ENCODE measurements at places on chromosomes 12 and 14.

DNA sequence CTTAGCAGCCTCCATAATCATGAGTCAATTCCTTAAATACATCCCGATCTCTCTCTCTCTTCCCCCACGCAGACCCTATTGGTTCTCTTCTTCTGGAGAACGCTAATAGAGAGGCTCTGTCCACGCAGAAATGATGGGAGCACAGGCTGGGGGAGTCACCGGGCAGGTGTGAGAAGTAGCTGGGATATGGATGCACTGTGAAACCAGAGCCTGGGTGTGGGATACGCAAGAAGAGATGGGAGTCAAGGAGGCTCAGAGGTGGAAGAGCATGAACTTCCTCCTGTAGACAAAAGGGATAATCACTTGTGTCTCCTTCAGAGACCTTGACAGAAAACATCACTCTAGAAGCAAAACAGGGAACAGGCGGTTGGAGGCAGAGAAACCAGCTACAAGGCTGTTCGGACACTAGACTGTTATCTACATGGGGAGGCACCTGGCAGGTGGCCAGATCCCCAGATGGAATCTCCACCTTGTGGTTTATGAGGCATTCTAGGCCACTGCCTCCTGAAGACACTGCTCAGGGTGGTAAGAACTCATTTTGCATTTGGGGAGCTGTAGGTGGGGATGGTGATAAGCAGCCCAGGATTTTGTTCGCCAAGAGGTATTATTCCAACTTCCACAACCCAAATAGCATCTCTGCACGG is 7.2 kb upstream of the SELPLG start:
- no peak for DNase-seq

- no peak for DNase-seq
Measured at GRCh38 chr12:50257236-50258166, 25.8 kb downstream of the LIMA1 start.

- no peak for DNase-seq
Measured at GRCh38 chr14:64891839-64892375, 12.2 kb upstream of the SPTB start.

- DNase-seq = no peak
Measured at GRCh38 chr12:49344486-49345050, 2.1 kb upstream of the DNAJC22 start.

DNA sequence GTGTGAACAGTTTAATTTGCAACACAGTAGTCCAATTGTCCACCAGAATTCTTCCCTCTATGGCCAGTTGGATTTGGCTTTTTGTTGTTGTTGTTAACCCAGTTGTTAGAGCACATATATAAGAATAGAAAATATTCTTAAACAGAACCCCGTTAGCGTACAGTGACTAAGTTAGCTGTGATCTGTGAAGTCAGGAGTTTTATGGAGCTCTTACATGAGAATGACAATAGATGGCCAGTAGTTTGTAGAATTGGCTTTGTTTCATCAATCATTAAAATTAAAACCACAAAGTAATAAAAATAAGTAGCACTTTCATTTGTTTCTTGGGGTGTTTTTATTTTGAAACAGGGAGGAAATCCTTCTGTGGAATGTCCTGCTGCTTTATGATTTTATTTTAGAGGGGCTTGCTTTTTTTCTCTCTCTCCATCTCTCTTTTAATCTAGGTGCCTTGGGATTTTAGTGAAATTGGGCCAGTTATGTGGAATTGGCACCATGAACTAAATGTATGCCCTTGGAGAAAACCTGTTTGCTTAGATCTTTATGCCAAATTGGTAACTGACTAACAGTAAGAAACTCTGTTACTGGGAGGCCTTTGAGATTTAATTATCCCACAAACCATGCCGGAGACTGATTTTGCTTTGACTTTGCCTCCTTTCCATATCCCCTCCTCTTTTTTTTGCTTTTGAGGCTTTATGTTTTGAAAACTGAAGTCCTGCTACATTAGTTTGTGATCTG is 22.9 kb downstream of the FBXW8 start:
- DNase-seq = no peak

GRCh38 chr14:61322011-61322798 is 826 bp downstream of the PRKCH start:
- no peak for DNase-seq

GRCh38 chr14:32698831-32699230 is 239.8 kb upstream of the NPAS3 start:
- DNase-seq = no peak

GRCh38 chr12:77919450-77919849 is 88.8 kb downstream of the NAV3 start:
- no peak for DNase-seq

GRCh38 chr12:116471544-116471943 is 87.6 kb upstream of the MAP1LC3B2 start:
- DNase-seq = no peak

GRCh38 chr12:80059102-80059501 is 40.2 kb upstream of the OTOGL start:
- DNase-seq = no peak

- DNase-seq = no peak
Measured at GRCh38 chr14:34741840-34742239, 27.4 kb upstream of the CFL2 start.

DNA sequence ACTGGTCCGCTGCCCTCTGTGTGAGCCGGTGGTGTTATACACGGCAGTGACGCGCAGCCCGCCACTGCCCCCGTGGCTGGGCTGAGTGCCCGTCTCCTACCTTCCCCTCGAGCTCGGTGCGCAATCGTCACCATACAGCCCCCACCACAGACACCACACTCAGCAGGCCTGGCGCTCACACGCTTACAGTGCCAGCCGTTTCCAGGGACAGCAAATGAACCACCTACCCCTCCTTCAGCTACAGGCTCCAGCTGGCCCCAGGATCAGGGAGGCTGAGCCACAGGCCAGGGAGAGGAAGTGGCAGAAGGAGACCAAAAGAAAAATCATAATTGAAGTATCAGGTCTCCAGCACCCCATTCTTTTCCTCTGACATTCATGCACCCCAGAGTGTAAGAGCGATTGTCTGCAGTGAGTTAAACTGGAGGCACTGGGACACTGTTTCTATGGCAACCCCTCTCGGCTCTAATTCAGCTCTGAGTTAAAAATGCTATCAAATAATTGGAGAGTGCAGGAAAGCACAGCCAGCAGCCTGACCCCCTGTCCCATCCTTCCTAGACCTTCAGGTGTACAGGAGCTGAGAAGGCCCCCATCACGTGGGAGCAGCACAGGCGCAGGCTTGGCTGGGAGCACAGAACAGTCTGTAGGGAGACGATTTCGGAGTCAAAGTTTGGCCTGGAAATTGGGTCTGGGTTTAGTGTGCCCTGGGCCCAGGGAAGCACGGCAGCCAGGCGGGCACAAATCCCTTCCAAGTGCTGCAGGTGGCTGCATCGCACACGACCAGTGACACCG is 18.0 kb downstream of the LRTM2 start:
- no peak for DNase-seq

- DNase-seq = no peak
Measured at GRCh38 chr12:659090-659683, 4.1 kb downstream of the NINJ2 start.

DNA sequence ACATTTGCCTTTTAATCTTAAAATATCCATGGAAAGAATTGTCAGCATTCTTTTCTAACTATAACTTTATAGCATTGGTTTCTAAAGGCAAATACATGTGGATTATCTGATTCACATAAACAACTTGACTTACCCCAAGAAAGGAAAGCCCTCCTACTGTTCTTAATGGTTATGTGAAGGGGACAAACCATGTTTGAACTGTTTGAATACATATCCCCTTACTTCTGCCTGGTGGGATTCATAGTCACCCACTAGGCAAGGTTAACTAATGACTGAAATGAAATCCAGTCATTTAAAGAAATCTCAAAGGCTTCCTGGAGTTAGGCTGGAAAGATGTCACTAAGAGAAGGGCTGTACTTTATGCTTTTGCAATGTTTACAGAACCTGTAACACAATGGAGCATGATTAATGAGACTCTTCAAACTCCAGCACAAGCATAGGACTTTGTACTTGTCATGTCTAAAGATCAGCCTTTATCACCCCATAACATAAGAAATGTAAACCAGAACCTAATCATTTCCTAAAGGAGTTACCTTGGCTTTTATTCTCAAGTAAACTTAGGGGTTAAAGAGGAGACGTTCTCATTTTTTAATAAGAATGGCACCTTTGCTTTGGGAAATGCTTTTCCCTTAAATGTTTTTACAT is 10.2 kb upstream of the FLRT2 start:
- DNase-seq = no peak

- DNase-seq = no peak
Measured at GRCh38 chr12:119660076-119660475, 7.9 kb upstream of the PRKAB1 start.

- DNase-seq = no peak
Measured at GRCh38 chr14:36756226-36756625, 94.6 kb downstream of the PAX9 start.

DNA sequence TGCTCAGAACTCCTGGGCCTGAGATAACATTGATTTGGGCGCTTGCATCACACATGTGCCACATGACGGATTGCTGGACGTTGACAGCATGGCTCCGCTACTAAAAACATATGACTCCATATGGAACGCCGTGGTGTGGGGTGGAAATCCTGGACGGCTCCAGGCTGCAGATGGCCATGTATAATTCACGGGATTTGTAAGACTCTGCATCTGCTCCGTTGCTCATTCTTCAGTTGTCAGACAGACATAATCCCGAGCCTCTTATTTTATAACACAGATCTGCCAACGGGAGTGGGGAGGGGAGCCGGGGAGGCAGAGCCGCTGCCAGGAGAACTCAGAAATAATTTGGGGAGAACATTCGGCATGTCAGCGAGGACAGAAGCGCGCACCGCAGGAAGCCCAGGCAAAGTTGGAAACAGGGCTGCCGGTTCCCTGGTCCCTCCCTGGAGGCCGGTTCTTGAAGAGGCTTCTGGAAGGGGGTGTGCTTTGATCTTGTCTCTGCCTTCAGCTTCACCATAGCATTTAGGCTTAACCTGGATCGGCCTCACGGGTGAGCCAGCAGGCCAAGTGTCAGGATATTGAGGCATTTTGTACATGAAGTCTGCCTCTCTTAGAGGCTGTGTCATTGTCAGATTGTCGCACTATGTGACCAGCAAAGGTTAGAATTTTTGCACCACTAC is 45.8 kb upstream of the MYL2 start:
- no peak for DNase-seq

GRCh38 chr14:50937325-50937724 is 7.0 kb downstream of the PYGL start:
- DNase-seq = no peak

DNA sequence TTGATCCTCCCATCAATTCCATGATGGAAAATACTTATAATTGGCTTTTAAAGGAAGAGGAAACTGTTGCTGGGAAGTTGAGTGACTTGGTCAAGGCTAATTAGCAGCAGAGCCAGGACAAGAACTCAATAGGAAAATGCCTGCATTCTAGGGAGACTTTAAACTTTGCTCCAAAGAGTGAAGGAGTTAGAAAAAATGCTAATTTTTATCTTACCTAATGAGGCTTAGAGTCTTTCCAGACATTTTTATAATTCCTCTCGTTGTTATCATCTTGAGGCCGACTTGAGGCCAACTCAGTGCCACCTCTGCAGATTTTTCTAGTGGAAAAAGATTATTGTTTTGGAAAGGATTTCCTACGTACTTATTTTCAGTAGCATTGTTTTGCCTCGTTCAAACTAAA is 344.6 kb downstream of the ETNK1 start:
- no peak for DNase-seq

DNA sequence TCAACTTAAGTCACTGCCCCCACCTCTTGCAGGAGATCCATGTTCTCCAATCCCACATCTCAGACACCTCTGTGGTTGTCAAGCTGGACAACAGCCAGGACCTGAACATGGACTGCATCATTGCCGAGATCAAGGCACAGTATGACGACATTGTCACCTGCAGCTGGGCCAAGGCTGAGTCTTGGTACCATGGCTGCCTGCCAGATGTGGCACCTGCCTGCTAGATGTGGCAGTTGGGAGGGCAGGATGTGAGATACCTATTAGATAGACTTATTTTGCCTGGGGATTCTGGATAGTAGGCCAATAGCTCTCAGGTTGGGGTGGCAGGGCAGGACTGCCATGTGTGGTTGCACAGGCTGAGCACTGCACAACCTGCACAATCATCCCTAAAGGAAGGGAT is 7.9 kb upstream of the KRT86 start:
- no peak for DNase-seq

DNA sequence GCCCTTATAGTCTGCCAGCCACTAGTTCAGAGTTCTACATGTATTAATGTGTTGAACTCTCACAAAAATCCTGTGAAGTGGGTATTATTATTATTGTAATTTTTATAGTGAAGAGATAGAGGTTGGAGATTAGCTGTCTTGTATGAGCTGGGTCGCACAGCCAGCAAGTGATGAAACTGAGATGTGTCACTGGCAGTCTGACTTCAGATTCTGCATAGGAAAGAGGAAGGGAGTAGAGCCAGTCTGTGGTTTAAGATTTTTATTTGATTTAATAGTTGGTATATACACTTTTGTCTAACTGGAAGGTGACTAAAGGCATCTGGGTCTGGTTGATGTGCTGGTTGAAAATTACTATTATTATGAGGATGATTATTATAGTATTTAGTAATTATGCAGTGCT is 5.8 kb upstream of the FRS2 start:
- DNase-seq = no peak

DNA sequence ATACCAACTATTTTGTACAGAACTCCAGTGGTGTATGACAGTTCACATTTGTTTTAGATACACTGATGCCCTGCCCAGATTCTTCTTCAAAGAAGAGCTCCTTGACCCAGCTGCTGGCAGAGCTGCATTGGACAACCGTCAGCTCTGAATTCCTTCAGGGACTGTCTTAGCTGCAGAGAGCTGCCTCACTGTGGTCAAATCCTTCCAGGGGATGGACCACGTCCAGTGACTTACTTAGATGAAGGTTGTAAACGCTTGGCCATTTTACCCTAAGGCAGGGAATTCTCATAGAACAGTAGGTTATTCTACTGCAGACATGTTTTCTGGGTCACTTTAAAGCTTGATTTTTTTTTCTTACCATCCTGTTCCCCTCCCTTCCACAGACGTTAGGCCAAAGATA is 905.0 kb upstream of the ATXN7L3B start:
- no peak for DNase-seq

DNA sequence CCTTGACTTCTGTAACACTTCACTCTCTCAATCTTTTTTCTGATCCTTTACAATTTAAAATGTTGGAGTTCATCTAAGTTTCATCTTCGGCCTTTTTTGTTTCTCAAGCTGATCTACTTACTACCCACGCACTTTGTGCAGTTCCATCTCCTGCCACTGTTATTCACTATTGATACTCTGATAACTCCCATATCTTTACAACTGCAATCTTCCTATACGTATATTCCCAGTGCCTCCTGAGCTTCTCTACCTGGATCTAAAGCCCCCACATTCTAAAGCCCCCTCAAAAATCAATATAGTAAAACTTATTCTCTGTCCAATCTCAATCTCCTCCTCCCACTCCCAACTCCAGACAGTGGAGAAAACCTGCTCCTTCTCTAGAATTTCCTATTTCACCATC is 5.9 kb downstream of the ATG2B start:
- no peak for DNase-seq
